ENCODE measurements at places on chromosomes 6 and 20. TPM values are rescaled to one million over a fixed set of nuclear protein-coding genes. Genes with fewer than 3 reads are reported as not detected.

Gene HSPA1L
- polyA plus RNA-seq = 4.4 TPM

- DNase-seq = no peak
Measured at GRCh38 chr20:51953731-51954340, 151.5 kb upstream of the SALL4 start.

Gene TIAM2
- 0.15 TPM for polyA plus RNA-seq

- no peak for DNase-seq
Measured at GRCh38 chr6:129679275-129679674, 30.7 kb downstream of the ARHGAP18 start.

- peak; percentile 59 for DNase-seq
Measured at GRCh38 chr6:27684264-27685211, 211.6 kb upstream of the ZNF184 start.

Gene ZBTB46
- 0.09 TPM for polyA plus RNA-seq

All from CD4-positive, alpha-beta memory T cell (primary cell).